ENCODE measurements at places on chromosomes 2 and 18.

GRCh38 chr2:206452242-206452641 lies 8.9 kb downstream of the ADAM23 start:
- no peak for DNase-seq

DNA sequence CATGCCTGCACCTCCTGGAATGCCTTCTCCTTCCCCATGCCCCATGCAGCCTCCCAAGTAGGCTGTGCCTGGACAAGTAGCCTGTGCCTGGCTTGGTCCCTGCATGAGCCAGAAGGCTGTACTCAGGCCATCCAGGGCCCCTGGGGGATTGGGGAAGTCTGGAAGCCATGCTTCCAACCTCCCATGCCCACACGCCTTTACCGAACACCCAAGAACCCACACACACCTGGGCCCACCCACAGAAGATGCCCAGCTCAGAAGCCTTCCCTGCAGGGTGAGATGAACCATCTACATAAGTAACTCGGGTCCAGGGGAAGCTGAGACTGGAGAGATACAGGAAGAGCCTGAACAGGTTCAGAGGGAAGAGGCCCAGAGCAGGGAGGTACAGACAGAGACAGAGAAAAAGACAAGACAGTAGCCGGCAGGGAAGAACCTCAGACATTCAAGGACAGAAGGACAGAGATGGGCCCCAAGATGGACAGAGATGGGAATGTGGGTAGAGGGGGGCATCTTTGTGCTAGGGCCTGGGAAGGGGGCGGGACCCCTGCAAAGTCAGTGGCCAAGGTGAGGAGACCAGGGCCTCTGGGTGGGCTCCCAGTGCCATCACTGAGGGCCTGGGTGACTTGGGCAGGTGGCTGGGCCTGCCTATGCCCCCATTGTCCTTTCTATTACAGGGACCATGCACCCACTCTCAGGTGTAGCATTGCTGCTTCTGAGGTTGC lies 4.3 kb downstream of the BIN1 start:
- DNase-seq = no peak

DNA sequence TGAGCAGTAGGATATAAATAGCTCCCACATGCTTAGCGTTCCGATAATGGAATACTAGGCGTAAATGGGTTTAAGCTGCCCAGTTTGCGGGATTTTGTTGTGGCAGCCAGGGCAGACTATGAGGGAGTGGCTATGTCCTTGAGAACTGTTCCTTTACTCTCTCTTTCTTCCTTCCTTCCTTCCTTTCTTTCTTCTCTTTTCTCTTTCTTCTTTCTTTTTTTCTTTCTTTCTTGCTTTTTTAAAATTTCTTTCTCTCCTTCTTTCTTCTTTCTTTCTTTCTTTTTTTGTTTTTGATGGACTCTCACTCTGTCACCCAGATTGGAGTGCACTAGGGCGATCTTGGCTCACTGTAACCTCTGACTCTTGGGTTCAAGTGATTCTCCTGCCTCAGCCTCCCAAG lies 9.1 kb upstream of the PRELID3A start:
- DNase-seq = no peak

- no peak for DNase-seq
These were observed 138.8 kb downstream of the MCFD2 start for GRCh38 chr2:46776687-46777327.

GRCh38 chr18:78996741-78997490 lies 17.3 kb downstream of the SALL3 start:
- DNase-seq = no peak

GRCh38 chr2:167438206-167438605 lies 549.9 kb downstream of the XIRP2 start:
- DNase-seq = no peak

GRCh38 chr2:238691596-238692491 lies 156.0 kb upstream of the TWIST2 start:
- DNase-seq = no peak

DNA sequence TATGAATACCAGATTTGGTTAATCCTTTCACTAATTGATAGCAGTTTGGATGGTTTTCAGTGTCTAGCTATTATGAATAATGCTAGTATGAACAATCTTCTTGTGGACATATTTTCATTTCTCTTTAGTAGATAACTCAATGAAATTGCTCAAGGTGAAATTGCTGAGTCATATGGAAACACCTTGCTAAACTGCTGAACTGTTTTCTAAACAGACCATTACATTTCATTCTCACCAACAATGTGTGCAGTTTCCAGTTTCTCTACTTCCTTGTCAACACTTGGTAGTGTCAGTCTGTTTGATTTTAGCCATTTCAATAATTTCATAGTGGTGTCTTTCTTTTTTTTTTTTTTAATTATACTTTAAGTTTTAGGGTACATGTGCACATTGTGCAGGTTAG lies 250.0 kb downstream of the HRH4 start:
- no peak for DNase-seq

DNA sequence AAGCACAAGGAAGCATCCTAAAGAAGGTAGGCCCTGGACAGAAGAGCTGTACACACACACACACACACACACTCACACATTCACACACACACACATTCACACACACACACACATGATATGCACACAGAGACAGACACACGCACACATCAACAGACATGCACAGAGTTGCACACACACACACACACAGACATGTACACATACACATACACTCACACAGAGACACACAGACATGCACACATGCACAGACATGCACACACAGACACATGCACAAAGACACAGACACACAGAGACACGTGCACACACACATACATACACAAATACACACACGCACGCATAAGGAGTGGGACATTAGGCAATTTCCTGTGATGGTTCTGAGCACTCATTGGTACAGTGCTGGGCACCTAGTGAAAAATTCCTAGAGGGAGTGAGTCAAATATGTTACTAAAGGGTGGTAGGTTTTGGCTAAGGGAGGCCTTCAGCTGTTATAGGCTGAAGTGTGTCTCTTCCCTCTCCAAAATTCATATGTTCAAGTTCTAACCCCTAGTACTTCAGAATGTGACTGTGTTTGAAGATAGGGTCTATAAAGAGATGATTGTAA lies 26.4 kb downstream of the THNSL2 start:
- DNase-seq = no peak

DNA sequence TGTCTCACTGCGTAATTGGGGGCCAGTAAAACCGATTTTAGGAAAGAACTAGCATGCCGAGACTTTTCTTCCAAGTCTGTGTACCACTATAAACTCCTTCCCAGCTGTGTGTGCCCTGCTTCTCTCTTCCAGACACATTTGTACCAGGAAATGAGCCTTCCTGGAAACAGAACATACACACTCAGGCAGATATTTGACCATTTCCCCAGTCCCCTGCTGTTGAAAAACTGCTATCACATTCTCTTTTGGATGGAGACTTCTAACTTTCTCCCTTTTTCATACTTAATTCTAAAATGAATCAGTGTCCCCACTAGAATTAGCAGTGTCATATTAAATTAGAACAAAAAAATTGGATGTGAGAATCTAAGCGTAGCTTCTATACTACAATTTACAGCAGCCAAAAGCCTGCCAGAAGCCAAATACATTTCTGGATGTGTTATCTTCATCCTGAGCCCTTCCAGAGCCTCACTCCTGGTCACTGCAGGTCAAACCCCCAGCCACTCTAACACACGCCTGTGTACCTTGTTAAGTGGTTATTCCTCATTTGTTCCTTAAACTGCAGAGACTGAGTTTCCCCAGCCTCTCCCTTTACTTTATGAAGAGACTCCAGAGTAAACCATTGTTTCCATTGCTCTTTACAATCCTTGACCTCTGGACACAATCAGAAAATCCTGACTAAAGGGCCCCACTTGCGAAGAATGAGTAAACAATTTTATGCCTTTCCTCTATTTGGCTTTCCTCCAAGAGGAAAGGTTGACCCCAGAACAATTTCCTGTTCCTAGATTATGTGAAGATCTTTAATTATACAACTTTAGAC lies 20.4 kb downstream of the DSG4 start:
- no peak for DNase-seq

- DNase-seq = no peak
These were observed 70.6 kb upstream of the LINC00305 start for GRCh38 chr18:64219517-64219916.

DNA sequence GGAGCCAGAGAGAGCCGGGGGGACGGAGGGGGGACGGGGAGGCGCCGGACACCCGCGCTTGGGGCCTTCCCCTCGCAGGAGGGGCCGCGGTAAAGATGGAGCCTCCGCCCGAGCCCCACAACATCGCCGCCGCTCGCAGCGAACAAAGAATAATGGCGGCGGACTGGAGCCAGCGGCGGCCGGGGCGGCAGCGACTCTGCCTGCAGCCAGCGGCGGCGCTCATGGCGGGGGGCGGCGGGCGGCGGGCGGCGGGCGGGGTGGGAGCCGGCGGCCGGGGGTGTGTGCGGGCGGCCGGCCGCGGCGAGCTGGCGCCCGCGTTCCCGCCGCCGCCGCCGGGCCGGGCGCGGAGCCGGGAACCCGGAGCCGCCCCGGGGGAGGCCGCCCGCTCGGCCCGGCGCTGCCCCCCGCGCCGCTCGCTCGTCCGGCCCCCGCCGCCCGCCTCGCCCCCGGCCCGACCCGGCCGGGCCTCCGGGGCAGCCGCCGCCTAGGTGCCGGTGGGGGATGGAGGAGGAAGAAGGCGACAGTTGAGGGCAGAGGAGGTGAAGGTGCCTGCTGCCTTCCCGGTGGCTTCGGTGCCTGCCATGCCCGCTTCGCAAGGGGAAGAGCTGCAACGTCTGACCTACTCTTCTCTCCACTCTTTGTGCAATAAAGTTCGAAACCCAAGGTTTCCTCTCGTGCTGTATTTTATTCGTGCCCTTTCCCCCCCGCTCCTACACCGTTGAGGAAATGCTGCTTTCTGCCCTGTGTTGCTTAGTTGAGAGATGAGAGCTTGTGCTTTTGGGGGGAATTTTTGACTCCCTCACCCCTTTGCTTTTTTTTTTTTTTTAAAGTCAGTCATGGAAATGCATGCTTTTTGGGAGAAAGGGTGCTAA lies 634 bp downstream of the CREB1 start:
- DNase-seq = no peak

GRCh38 chr2:219273937-219274336 lies 5.2 kb upstream of the DNAJB2 start:
- DNase-seq = no peak

DNA sequence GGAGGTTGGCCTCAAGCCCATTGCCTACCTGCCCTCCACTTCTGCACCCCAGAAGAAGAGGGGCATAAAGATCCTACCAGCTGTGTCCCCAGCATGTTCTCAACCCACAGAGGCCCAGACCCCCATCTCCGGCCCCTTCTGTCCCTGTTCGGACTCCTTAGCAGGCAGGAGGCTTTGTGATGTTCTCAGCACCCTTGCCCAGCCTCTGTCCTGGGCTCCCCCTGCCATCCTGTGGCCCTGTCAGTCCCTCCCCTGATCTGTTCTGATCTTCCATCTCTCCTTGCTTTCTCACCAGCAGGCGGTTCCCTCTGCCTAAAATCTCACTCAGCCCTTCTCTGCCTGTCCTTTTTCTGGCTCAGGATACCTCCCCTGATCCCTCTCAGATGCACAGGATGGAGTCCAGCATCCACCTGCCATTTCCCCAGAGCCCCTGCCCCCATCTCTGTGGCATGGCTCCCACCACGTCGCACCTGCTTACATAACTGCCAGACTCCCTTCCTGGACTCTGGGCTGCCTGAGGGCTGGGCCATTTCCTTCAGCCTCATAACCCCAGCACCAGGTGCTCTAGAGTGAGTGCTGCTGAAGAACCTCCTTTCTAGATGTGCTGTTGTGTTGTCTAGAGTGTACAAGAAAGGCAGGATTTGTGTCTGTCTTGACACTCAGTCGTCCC lies 134.0 kb downstream of the CTIF start:
- no peak for DNase-seq

DNA sequence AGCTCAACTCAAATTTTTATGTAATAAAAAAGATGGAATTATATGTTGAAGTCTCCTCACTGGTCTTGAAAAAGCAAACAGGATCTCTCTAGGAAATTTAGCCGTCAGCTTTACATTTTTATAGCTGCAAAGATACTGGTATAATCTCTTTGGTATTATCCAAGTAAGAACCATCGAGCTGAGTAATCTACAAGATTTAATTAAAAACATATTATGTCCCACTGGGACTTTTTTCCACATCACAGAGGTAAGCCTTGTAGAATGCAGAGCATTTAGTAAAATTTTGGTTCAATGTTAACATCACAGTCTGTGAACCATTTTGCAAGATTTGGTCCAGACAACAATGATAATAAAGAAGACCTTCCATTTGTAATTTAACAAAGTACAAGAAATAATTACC lies 162.6 kb upstream of the SLC39A10 start:
- no peak for DNase-seq

- no peak for DNase-seq
These were observed 9.4 kb downstream of the FBLN7 start for GRCh38 chr2:112147382-112148168.

GRCh38 chr2:173410579-173410978 lies 55.9 kb downstream of the CDCA7 start:
- no peak for DNase-seq

DNA sequence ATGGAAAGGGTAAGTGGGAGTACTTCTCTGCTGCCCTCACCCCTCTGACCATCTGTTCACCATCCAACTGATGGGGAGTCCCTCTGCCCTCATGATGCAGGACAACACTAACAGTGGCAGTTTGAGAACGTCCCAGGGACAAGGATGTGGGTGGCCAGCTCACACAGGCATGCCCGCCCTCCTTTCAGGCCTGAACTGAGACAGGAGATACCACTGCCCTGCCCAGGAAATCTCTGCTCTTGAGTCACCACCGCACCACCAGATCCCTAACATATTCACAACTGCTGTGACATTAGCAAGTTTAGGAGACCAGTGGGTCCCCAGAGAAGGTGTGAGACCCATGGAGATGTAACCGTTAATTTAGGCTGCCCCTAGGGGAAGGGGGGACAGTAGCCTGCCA lies 66.2 kb downstream of the TRAPPC8 start:
- DNase-seq = no peak

GRCh38 chr18:48186131-48186766 lies 222.9 kb downstream of the ZBTB7C start:
- no peak for DNase-seq

GRCh38 chr2:80073134-80073561 lies 231.4 kb downstream of the LRRTM1 start:
- peak; percentile 35 for DNase-seq

DNA sequence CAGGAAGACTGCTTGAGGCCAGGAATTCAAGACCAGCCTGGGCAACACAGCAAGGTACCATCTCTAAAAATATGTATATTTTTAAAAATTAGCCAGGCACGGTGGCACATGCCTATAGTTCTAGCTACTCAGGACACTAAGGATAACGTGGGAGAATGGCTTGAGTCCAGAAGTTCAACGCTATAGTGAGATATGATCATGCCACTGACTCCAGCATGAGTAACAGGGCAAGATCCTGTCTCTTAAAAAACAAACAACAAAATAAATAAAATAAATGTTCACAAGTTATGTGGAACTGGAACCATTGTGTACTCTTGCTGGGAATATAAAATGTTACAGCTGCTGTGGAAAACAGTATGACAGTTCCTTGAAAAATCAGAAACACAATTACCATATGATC lies 47.2 kb downstream of the USP34 start:
- DNase-seq = no peak

- no peak for DNase-seq
These were observed 85.4 kb downstream of the MAIP1 start for GRCh38 chr2:200040831-200041230.
